ENCODE measurements at places on chromosomes 2 and 18.

- peak; percentile 67 for DNase-seq
Observed at GRCh38 chr18:58402247-58402646, 226.6 kb downstream of the ALPK2 start.

- no peak for DNase-seq
Observed at GRCh38 chr18:74316257-74317170, 875 bp downstream of the C18orf63 start.

- no peak for DNase-seq
Observed at GRCh38 chr18:47215554-47216138, 35.8 kb downstream of the SKOR2 start.

DNA sequence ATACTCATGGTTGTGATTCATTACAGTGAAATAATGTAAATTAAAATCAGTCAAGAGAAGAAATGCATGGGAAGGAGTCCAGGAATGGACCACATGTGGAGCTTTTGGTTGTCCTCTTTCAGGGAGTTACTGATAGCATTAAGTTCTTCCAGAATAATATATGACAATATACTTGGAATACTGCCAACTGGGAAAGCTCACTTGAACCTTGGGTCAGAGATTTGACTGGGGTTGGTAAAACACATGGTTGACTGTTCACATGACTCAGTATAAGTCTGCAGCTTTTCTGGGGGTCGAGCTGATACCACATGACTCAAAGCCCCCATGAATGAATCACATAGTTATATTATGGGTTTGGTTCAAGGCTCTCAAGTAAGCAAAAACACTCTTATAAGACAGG lies 1109.0 kb upstream of the CHAC2 start:
- DNase-seq = no peak

DNA sequence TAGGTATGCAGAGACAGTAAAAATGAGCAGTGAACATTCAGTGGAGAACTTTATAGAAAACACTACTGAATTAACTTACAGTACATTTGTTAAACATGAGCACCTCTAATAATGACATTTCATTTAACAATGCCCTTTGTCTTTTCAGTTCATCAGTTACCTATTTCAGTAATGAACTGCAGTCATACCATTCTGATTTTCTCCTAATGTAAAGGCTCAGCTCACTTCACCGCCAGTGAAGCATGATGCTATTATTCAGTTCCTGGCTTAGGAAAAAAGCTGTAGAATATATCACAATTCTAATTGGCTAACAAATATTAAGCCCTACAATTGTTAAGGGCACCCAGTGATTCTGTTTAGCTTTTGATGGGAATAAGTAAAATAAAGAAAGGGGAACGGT lies 37.1 kb upstream of the CCDC93 start:
- DNase-seq = no peak

- DNase-seq = no peak
Observed at GRCh38 chr2:2765839-2766495, 434.9 kb upstream of the MYT1L start.

GRCh38 chr18:68985172-68985820 lies 187.4 kb downstream of the CCDC102B start:
- DNase-seq = no peak

DNA sequence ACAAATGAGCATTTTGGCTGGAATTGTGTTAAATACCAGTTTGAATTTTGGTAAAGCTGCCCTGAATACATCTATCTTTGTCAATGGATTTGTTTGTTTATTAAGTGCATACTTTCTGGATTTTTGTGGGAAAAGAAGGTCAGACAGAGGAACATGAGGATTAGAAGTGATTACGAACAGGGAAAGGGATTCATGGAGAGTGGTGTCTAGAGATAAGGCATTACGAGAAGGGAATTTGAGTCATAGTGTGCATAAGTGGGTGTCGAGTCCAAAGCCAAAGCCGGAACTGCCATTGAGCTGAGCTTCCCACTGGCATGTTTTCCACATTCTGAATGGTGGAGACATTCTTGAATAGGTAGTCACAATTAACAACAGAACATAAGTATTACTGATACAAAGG lies 68.9 kb upstream of the EFEMP1 start:
- no peak for DNase-seq

DNA sequence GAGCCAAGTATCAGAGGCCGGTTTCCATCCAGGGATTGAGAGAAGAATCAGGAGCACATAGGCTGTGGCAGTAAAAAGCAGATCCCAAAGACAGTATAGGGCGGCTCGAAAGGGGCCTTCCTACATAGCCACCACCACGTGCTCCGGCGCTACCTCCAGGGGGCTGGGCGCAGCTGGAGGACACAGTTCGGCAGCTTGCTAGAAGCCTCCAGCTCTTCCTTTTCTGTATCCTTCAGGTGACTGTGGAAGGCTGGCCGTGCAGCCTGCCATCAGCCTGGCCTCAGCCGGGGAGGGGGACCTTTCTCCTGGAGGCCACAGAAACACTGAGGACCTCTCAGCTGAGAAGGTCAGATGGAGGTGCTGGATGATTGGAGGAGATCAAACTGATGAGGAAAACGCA lies 183.6 kb upstream of the GLI2 start:
- DNase-seq = no peak
